GDM1 (cell line): ENCODE measurements at places on chromosomes 6 and 20.

DNA sequence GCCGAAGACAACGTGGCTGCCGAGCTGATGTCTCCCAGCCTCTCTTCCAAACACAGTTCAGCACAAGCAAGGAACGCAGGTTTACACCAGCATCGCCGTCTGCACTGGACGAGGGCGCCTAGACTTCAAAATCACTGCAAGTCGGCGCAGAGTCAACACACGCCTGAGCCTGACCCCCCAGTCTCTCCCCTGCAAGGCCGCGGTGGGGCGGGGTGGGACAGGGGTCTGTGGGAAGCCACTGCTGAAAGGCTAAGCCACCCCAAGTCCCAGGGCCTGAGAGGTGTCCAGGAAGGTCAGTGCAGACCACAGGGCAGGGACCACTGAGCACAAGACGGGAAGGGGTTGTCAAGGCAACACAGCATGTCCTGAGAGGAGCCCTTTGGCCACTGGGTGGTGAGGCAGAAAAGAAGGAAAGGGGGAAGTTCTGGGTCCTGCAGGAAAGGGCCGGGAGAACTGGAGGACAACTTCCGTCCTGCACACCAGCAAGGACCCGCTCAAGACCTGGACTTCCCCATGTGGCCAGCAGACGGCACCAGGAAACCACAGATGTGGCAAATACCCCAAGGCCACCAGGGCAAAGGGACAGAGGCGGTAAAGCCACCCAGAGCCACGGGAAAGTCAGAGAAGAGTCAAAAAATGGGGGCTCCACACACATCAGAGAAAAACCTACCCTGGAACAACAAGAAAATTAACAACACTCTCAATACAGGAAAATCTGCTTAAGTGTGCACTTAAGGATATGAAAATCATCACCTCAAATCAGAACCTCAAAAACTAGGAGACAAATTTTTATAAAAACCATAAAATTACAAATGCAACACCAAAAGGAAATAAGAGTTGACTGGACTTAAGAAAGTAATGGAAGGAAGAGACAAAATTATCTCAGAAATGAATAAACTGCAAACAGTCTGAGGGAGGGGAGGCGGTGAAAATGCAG is 84.8 kb downstream of the TAF4 start:
- DNase-seq = no peak

DNA sequence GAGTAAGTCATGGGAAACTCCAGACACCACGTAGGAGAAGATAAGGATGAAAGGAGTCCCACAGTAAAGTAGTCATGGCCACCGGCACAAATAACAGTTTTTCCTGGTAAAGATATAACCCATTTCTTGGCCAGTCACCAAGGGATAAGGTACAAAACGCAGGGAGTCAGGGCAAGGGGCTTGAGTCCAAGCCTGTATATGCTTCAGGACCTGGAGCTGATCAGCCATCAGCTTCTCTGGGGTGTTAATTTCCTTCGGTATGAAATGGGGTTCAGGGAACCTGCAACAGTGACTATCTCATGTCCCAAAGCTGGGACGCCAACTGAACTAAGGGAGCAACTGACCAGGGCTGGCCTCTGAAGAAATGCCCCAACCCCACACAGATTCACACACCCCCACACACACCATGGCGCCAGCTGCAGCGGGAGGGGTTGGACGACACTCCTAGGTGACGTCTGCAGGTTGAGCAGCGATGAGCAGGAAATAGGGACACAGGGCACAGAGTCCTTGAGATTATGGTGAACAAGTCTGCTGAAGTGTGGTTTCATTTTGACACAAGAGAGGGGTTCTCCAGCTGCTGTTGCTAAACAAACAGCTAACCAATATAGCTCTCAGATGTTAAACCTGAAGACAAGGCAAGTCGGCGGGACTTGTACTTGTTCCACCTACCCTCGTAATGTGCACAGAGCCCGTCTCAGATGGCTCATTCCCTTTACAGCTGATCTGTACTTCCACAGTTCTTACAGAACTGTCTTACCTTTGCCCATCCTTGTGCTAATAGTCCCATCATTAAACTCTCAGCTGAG is 7.4 kb upstream of the ADTRP start:
- no peak for DNase-seq

DNA sequence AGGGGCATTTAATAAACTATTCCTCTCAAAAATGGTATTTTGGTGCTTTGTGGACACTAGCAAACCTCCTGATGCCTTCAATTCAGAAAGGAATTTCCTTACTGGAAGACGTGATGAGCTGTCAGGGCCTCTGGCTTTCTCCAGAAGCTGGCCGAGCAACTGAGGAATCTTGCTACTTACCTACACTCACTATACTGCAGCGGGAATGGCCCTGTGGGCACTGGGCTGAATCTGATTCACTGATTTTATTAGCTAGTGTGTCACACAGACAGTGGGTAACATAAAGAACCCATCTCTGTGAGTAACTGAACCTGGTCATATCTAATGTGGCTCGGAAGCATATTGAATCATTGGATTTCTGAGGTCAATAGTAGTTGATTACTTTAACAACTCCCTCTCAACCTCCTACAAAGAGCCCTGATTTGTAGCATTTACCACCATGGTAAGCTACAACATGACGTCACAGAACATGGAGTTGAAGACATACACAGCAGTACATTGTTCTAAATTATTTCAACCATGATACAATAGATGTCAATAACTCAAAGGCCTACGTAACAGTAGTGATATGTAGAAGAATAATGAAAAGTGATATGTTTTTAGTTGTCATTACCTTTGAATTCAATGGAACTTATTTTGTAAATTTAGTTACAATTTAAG is 232.1 kb downstream of the SYNE1 start:
- DNase-seq = no peak

GRCh38 chr6:33072508-33073100 is 845 bp downstream of the HLA-DPA1 start:
- no peak for DNase-seq

GRCh38 chr6:144999127-144999526 is 714.0 kb downstream of the UTRN start:
- DNase-seq = no peak

GRCh38 chr20:55258559-55258958 is 746.8 kb downstream of the CBLN4 start:
- DNase-seq = no peak

DNA sequence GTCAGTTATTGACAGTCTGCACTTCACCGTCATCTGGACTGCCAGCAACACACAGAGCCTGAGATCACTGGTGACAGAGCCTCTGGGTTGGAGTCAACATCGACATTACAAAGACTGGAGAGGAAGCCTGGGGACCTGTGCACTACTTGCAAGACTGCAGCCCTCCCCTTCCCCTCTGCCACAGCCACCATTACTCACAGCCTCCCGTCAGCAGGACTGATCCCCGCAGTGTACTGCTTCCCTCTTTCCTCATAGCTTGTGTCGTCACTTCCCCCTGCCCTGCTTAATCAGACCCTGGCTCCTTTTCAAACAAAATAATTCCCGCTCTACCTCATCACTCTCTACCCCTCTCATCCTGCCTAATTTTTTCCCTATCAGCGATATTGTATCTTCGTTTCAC is 235.5 kb upstream of the KCNQ5 start:
- DNase-seq = no peak

DNA sequence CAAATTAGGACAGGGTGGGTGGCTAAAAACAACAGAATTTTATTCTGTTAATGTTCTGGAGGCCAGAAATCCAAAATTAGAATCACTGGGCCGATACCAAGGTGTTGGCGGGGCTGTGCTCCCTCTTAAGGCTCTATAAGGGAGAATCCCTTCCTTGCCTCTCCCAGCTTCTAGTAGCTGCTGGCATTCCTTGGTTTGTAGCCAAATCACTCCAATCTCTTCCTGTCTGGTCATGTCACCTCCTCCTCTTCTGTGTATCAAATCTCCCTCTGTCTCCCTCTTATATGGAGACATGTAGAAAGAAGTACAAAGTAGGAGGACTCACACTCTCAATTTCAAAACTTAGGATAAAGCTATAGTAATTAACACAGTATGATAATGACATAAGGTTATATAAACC is 102.9 kb upstream of the SIRPA start:
- DNase-seq = no peak

GRCh38 chr6:1424306-1424927 is 35.0 kb downstream of the FOXF2 start:
- DNase-seq = no peak

DNA sequence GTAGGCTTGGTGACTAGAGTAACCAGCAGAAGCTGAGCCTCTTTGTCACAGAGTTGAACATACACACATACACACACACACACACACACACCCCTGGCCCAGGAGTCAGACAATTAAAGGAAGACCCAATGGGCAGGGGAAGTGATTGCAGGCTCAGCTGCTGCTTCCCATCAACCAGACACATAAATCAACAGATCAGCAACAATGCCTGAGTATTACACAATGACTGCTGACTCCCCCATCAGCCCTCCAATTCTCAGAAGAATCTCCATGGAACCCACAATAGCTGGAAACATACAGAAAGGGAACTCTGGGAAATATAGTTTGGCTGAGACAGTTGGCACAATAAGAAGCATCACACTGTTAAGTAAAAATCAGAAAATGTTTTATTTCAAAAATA is 270.4 kb upstream of the PLCB4 start:
- DNase-seq = no peak

- DNase-seq = peak; percentile 78
Measured at GRCh38 chr6:132592855-132593254, 3.3 kb upstream of the TAAR5 start.

DNA sequence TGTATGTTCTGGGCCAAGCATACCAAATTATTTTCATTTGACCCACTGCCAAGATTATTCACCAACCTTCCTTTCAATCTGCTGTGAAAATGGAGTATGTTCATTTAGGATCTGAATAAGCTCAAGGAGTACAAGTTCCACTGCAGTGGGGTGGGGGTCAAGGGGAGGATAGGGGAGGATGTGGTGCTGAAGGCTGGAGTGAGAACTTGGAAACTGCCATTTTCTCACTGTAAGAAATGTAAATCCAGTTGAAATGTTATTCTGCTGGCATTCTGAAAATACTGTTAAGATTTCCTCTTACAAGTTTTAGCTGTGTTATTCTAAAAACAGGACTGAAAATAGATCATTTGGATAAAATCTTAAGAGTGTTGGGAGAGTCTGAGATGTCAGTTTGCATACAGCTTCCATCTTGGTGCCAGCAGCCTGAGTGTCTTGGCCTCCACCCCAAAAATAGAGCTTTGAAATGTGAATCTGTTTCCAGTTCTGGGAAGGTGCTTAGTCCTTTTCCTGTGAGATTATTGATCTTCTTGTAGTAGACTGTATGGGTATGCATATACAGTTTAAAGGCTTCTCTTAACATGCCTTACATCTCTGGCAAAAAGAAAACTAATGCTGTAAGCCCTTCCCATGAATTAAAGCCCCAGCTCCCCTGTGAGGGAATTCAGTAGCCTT is 84.3 kb downstream of the CTNNBL1 start:
- DNase-seq = no peak

- DNase-seq = no peak
Measured at GRCh38 chr6:91141346-91141745, 554.5 kb upstream of the MAP3K7 start.

DNA sequence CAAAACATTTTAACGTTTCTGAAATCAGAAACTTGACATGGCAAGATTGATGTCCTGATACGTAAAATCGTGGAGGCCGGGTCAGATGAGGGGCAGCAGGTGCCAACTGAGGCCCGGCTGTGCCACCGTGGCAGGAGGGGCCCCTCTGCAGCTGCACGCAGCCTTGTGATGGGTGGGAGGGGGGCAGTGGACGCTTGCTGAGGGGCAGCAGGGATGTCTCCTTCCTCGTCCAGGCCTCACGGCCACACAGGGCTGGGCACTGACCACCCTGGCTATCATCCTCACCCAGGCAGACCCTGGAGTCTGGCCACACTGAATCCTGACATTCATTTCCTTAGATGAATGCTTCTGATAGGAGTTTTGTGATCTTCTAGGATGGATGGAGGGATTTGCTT is 114.7 kb downstream of the ERMARD start:
- no peak for DNase-seq

GRCh38 chr6:26352315-26352714 is 12.7 kb upstream of the BTN3A2 start:
- no peak for DNase-seq

DNA sequence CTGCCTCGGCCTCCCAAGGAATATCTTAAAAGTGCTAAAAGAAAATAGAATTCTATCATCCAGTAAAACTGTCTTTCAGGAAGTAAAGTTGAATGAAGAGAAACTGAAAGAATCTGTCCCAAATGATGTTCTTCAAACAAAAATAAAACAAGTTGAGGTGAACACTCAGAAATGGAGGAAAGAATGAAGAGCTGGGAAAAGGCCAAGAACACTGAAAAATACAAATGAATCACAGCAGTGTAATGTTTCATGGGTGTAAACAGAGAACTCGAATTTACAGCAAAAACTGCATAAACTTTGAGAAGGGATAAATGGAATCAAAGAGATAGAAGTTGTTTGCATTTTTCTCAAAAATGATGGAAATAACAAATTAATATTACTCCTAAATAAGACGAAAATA is 317.3 kb downstream of the TAF4 start:
- no peak for DNase-seq

DNA sequence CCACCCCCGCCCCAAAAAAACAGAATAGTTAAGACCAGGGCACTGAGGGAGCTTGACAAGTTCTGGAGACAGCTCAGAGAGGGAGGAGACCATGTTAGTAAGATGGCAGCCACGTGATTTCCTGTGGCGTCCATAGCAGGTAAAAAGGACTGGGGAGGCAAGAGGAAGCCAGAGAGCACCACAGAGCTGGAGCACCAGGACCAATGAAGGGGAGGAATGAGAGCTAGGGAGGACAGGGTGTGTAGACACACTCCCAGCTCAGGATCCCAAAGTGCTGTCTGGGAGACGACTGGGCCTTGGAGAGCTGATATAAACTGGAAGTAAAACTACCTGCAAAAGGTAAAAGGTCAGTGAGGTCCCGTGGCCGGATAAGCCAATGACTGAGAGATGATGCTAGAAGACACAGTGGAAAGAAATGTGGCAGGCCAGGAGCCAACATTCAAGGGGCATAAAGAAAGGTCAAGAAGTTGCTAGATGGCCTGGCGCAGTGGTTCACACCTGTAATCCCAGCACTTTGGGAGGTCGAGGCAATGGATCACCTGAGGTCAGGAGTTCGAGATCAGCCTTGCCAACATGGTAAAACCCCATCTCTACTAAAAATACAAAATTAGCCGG is 39.0 kb downstream of the SLC23A2 start:
- no peak for DNase-seq

DNA sequence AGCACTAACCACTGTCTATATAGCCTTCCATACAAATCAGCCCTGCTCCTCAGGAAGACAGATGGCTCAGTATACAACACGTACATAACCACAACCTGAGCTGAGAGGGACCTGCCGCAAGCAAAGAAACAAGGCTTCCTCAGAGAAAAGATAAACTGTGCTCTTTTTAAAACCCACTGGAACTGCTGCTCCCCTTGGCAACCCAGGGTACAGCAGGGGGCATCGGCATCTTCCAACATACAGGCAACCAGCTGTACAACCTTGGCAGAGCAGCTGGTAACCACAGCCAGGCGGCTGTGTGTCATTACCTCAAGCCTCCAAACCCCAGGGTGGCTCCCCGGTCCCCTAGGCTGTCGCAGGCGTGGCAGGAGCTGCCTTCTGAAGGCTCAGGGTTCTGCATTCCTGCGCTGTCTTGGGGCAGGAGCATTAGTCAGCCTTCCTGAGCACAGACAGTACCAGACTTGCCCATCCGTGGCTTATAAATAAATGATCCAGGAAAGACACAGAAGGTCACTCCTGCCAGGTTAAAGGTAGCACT is 249.5 kb downstream of the ADGRG6 start:
- DNase-seq = no peak

GRCh38 chr20:12166053-12166717 is 248.5 kb downstream of the BTBD3 start:
- no peak for DNase-seq

- DNase-seq = no peak
Measured at GRCh38 chr20:34553366-34553867, 5.1 kb upstream of the MAP1LC3A start.

GRCh38 chr20:25058051-25058846 is at the start of gene ACSS1:
TSS of gene ACSS1 (minus strand) at chr20:25058139. CDS start at chr20:25058102, 37 bp downstream.
- peak; percentile 69 for DNase-seq
